ENCODE measurements at places on chromosomes 6 and 20.

DNA sequence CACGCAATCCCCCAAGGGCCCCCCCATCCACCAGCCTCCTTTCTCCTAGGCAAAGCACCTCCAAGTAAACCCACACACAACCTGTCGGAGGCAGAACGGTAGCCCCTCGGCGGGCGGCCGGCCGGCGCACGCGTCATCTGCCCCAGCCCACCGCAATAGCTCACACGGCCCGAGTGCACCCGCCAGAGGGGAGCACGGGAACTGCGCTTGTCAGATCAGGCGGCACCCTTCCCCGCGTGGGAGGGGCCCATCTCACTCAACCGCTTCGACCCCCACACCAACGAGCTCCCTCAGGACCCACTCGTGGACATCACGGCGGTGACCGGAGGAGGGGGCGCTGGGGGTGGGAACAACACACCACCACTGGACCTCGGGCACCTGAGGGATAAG lies 767.9 kb upstream of the DEFB115 start:
- DNase-seq, result no peak

- DNase-seq, result no peak
These were observed 142.7 kb upstream of the GGTLC1 start for GRCh38 chr20:24131281-24131680.

DNA sequence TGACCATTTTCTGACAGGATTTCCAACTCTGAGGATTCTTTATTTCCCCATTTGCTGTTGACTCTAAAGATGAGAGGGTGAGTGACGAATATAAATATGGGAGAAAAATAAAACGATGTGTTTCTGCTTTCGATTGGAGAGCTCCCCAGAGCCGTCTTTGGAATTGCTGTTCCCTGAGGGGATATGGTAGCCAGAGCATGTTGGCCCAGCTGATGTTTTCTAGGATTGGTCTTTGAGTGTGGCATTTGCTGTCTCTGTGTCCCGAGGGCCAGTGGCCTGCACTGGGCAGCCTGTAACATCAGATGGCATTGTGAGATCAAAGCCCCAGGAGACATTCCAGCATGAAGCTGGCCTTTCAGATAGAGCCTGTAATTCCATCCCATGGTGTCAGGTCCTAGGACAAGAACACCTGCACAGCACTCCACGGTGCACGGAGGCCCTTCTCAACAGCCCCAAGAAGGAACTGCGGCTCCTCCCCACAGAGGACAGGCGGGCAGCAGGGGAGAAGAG lies 26.7 kb downstream of the PKIG start:
- DNase-seq, result no peak

- DNase-seq, result no peak
These were observed 501.8 kb downstream of the HACE1 start for GRCh38 chr6:104357928-104358327.

GRCh38 chr6:134549854-134550253 lies 231.9 kb upstream of the SGK1 start:
- no peak for DNase-seq

DNA sequence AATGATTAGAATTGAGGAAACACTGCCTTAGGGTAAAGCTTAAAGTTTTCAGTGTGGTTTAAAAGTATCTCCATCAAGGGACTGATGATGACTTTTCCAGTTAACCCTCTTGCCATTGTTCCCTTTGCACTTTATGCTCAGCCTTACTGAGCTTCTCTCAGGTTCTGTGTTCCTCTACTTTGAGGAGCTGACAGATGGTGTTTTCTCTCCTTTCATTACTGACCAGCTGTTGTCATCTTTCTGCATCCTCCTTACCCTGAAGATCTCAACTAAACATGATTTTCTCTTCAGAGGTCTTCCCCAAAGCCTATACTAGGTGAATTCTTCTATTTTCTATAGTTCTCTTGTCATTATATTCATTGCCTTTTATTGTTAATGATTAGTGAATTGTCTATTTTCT lies 475.6 kb upstream of the SYNCRIP start:
- no peak for DNase-seq

DNA sequence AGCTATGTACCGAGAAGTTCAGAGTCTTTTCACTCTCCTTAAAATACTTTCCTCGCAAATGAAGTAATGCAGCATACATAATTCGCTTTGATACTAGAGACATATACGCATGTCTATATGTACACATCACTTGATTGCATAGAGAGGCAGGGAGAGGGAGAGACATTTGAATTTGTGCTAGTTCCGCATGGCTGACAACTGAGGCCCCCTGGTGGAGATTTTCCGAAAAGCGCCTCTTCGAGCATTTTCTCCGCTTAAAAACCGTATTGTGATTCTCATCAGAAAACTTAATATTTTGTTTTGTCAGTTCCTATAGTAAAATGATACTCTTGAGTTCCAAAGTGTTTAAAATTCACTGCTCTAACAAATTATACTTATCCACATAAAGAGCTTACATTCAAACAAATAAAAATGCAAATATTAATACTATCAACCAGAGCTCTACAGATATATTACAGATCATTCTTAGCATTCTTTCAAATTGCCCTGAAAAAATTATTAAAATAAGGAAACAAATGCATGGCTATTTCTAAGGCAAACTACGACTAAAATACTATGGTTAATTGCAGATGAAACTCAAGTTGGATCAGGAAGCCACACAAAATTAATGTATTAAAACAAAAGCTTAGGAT lies 637 bp downstream of the MYLK4 start:
- DNase-seq, result peak; percentile 84

GRCh38 chr6:143107440-143107839 lies 46.8 kb downstream of the AIG1 start:
- DNase-seq, result no peak

GRCh38 chr20:47704746-47705496 lies 80.4 kb downstream of the SULF2 start:
- DNase-seq, result no peak

DNA sequence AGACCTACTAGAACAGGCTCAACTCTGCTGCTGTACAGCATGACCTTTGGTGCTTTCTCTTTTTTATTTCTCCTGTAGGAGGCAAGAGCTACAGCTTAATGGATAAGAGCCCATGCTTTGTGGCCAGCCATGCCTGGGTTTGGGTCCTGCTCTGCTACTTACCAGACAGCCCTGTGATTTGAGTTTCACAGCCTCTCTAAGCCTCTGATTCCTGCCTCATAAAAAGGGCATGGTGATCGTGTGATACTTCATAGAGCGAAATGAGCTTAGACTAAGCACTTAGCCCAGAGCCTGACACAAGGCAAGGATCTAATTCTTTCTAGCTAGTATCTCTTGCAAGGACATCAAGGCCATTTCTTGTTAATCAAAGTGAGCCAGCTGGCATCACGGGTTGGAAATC lies 19.3 kb upstream of the PDE7B start:
- DNase-seq, result no peak

DNA sequence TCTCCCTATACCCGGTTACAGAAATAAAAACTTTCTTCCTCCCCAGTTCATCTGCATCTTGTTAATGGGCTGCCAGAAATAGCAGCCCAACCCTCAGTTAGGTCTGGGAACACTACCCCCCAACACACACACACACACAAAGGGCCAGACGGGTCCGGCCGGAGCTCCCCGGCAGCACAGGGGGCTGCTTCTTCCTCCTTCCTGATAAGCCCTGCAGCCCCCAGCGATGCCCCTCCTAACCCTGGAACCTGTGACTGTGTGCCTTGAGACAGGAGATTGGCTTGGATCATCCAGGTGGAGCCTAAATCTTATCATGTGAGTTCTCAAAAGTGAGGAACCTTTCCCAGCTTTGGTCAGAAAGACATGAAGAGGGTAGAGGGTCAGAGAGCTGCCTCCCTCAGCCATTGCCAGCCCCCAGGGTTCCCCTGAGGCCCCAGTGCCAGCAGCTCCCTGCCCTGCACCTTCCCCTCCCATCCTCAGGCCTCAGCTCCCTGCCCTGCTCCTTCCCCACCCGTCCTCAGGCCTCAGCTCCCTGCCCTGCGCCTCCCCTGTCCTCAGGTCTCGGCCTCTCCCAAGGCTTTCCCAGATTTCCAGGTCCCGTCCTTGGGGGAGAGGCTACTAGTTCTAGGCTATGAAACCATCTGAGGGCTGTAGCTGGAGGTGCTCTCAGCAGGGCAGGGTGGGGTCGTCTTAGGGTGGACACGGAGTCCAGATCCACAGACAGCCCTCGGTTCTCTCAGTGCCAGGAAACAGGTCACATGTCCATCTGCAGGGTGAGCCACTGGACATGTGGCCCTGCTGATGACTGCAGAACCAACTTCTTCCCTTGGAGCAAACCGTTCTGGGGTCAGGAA lies 34.5 kb upstream of the CST7 start:
- DNase-seq, result no peak

DNA sequence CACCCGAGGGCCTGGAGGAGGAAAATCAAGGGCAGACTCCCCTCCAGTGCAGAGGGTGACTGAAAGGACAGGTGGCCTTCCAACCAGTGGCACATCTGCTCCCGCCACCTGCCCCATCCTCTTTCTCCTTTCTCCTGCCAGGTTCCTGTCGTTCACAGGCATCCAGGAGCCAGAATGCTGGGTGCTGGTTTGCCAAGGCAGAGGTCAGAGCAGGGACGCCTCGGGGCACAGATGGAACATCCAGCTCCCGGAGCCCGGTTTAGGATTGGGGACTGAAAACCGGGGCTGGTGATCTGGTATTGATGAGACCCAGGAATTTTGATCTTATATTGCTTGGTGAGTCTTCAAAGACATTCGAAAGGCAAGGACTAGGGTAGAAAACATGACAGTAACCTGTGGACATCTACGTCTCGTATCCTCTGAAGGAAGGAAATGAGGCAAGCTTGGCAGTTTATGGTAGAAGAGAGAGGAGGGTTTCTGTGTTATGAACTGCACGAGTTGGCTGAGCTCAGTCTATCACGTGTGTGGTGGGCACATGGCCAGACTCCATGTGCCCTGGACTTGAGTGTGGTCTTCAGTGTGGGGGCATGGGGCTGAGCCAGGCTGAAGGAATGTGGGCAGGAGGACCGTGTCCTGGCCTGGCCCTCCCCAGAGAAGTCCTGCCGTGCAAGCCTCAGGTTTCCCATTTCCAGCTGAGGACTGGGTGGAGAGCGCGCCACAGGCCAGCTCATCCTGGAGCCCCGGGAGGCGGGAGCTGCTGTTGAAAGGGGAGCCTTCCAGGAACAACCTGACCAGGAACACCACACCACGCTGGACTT lies 74.2 kb downstream of the IRF4 start:
- no peak for DNase-seq

DNA sequence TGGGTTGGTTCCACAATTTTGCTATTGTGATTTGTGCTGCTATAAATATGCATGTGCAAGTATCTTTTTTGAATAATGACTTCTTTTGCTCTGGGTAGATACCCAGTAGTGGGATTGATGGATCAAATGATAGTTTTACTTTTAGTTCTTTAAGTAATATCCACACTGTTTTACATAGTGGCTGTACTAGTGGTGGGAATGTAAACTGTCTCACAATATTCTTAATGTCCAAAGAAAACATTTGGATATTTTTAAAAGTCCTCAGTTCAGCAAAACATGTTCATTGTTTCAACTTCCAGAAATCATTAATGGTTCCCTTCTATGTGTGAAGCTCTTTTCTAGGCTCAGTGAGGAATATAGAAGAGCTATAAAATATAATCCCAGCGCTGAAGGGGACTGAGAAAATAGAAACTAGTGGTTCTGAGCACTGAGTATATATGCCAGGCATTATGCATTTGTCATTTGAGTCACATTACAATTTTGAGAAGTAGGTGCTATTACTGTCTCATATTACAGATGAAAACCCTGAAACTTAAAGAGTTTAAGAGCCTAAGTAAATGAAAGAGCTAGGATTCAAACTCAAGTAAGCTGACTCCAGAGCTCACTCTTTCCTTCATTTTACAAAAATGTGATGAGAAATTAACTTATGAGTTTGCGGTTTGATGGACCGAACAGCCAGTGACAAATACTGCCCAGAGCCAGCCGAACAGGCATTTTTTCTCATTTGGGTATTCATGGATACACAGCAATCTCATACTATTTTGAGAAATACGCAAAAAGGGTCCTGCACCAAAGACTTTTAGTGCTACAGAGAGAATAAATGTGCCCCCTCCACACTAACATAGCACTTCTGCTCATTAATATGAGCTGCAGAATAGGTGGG lies 250.1 kb downstream of the TBX18 start:
- no peak for DNase-seq

- no peak for DNase-seq
These were observed 37.5 kb upstream of the SLCO4A1 start for GRCh38 chr20:62604796-62605195.

- DNase-seq, result no peak
These were observed 11.2 kb upstream of the ZNF76 start for GRCh38 chr6:35248300-35248699.

GRCh38 chr6:36642913-36643817 lies 35.3 kb upstream of the CDKN1A start:
- DNase-seq, result no peak
